ENCODE measurements at places on chromosomes 6 and 20. TPM values are rescaled to one million over a fixed set of nuclear protein-coding genes. Genes with fewer than 3 reads are reported as not detected.

Gene TMC2
- total RNA-seq, result 0.07 TPM

Gene PACRG
- 1.7 TPM for total RNA-seq

Gene ROS1
- total RNA-seq, result not detected

Gene TNFRSF6B
- total RNA-seq, result not detected

Gene RREB1
- total RNA-seq, result 55.4 TPM

Gene NKAIN2
- 0.13 TPM for total RNA-seq

Gene THBD
- 0.82 TPM for total RNA-seq

Gene TINAG
- total RNA-seq, result not detected

GRCh38 chr6:82066991-82067411, 180.5 kb downstream of the IBTK start:
- no peak for DNase-seq

DNA sequence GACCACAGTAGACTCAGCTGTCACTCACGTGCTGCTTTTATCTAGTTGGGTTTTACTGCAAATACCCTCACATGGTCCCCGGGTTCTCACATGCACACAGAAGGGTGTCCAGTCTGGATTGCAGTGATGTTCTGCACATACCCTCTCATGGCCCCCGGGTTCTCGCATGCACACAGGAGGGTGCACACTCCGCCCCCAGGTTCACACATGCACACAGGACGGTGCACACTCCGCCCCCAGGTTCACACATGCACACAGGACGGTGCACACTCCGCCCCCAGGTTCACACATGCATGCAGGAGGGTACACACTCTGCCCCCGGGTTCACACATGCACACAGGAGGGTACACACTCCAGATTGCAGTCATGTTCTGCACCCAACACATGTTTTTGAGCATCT, 224.3 kb downstream of the ERMARD start:
- no peak for DNase-seq

GRCh38 chr6:133504761-133505160, 263.6 kb downstream of the EYA4 start:
- DNase-seq, result no peak

GRCh38 chr6:30002871-30003270, 58.2 kb upstream of the POLR1H start:
- DNase-seq, result no peak

GRCh38 chr6:118578617-118579016, 30.5 kb downstream of the PLN start:
- no peak for DNase-seq

DNA sequence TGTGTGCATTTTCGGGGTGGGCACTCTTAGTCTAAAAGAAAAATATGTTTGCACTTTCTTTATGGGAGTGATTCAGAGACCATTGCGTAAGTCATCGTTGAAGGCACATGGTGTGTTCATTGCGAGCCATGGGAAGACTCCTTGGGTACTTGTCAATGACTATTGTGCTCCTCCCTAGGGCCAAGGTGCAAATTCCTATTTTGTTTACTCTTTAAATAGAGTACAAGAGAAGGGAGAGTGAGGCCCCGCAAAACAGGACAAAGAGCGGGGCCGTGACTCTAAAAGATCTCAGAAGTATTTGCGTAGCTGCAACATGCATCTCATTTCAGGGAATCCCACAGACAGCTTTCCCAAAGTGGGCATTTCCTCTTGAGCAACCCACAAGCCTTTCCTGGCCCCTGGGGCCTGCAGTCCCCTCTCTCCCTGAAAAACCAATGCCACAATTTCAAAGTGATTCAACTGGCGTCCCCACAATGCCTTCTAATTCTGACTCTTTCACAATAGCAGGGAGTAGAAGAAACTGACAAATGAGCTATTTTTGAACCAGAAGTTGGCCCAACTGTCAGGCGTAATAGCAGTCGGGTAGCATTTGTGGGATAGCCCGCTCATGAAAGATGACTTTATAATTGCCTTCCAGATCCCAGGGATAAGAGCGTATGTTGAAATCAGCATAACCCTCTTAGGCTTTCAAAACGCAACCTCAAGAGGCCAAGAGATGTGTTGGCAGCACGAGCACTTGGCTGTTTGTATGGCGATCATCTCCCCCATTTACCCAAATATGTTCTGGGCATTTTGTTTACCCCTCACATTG, 277.9 kb upstream of the BMP2 start:
- DNase-seq, result no peak

DNA sequence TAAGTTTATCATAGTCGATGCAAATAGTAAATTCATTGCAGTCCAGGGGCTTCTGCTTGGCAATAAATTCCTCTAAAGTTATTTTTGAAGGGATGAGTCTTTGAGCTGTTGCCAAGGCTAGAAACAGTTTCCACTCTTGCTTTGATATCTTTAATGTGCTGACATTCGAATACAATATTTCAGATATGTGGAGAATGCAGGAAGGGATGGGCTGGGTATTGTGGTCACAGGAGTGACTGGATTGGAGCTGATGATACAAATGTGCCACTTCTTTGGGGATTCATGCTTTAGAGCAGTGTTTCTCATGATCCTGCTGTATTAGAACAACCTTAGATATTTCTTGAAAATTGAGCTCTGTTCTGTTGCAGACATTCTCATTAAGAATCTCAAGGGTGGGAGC, 139.0 kb downstream of the PRDM13 start:
- DNase-seq, result no peak

DNA sequence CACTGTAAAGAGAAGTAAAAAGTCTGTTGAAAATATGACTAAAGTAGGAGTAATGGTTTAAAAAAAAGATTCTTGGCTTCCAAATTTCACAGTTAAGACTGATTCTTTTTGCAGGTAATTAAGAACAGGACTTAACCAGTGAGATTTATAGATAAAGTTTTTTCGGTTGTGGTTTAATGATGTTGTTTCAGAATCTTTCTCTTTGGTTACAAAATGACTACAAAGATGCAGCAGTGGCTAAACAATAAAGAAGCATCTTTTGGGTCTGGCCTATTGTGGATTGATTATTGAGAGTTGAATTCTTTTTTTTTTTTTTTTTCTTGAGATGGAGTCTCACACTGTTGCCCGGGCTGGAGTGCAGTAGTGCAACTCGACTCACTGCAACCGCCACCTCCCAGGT, 109.7 kb downstream of the AKAP7 start:
- no peak for DNase-seq

GRCh38 chr6:44697327-44697726, 309.8 kb downstream of the CDC5L start:
- DNase-seq, result no peak

DNA sequence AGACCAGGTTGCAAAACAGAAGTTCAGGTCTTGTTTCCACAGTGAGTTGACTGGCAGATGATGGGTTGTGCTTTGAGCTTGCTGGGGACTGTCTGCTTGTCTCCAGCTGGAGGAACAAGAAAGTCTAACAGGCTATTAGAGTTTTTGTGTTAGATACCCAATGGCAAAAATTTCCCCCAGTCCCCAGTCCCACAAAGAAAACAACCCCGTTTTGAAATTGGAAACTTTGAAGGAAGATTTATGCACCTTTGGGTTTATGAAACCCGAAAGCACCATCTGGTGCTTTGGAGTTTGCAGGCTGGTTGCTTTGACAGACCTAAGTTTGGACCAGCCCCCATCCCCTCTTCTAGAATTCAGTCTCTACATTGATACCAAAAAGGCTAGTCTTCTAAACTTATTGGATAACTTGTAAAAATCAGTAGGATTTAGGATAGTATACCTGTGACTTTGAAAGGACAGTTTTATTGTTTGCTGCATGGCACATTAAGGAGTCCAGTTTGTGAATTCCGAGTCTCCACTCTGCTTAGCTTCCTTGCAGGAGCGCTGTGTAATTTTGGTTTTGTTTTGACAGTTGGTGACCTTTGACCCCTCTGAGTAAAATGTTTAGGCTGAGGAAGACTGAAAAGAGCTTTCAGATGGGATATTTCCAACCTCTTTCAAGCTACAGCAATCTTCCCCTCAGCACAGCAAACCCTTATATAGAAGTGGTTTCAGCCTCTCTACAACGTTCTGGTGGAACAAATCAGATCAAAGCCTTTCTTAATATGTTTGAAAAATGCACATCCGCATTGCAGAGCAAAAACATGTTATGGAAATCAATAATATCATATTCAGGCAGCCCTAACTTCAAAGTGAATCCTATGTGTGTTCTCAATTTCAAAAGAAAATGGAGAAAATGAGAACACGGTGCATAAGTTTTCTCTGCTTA, 25.5 kb upstream of the PRL start:
- DNase-seq, result no peak

Measured in mesothelial cell of epicardium (in vitro differentiated cells).